ENCODE measurements at places on chromosomes 6 and 20. TPM values are rescaled to one million over a fixed set of nuclear protein-coding genes. Genes with fewer than 3 reads are reported as not detected.

DNA sequence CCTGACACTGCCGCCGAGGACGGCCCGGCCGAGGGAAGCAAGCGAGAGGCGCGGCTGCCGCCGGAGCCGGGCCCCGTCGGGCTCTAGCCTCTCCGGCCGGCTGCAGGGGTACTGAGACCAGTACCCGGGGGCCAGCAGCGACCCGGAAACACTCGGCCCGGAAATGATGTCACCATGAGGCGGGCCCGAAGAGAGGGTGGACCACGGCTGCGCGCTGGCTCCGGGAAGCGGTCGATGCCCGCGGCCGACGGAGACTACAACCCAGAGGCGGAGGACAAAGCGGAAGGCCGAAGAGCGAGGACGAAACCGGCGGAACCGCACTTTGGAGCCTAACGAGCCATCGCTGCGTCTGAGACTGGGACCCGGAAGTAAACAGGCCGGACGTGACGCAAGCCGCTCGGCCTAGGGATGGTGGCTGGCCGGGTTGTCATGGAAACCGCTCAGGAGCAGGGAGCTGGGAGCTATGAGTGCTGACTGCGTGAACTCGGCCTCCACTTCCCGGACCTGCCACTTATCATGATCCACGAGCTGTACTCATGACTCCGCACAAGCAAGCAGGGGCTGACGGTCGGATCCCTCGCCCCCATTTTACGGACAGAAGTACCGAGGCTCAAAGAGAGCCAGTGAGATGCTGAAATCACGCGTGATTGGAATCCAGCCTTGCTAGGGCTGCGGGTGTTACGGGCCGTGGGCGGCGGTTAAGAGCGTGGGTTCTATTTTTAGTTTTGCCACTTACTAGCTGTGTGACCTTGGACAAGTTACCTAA lies at the start of gene SPATA2:
Gene SPATA2 (minus strand): TSS at position 150 of the 766 bp plus-strand sequence. CDS start 7,039 bp downstream, outside the sequence.
- peak within 1 kb of the TSS; percentile 68 for H3K4me3 ChIP-seq
- peaks cover 20% of the 10 kb centered on the region for H3K4me1 ChIP-seq
- peak within 1 kb of the TSS; percentile 100 for H3K27ac ChIP-seq
- peak; percentile 95 for DNase-seq
- H3K27me3 ChIP-seq = no peaks in the 10 kb centered on the region

The MLIP gene
- 2.7 TPM for total RNA-seq

The SFTA2 gene
- 0.39 TPM for total RNA-seq

The SEL1L2 gene
- total RNA-seq = not detected

The CLIC5 gene
- 5.1 TPM for total RNA-seq
